GM23248 (cell line): ENCODE measurements at places on chromosomes 11 and 22. TPM values are rescaled to one million over a fixed set of nuclear protein-coding genes. Genes with fewer than 3 reads are reported as not detected.

- peak; percentile 20 for DNase-seq
Measured at GRCh38 chr11:111361874-111362273, 17.2 kb downstream of the POU2AF1 start.

- peak; percentile 73 for DNase-seq
Measured at GRCh38 chr11:58027341-58027740, 3.4 kb upstream of the OR6Q1 start.

DNA sequence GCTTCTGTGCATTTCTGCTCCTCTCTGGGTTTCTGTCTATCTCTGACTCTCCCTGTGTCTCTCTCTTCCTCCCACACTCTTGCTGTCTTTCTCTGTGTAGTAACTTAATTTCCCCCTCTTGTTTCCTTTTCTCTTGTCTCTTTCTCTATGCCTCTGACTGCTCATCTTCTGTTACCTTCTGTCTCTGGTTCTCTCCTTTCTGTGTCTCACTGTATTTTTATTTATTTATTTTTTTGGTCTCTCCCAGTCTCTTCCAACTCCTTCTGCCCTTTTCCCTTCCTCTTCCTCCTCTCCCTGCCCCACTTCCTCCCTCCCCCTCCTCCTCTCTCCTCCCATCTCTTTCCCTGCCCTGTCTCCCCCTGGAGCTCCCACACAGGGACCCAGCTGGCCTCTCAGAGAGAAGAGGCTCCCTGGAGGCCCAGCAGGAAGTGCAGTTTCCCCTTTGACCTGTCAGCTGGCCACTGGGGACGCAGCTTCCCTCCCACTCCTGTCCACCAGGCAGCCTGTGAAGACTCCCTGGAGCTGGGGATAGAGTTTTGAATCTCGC is 38.3 kb upstream of the MYH9 start:
- no peak for DNase-seq

- DNase-seq, result no peak
Measured at GRCh38 chr11:30561691-30562415, 24.3 kb downstream of the MPPED2 start.

DNA sequence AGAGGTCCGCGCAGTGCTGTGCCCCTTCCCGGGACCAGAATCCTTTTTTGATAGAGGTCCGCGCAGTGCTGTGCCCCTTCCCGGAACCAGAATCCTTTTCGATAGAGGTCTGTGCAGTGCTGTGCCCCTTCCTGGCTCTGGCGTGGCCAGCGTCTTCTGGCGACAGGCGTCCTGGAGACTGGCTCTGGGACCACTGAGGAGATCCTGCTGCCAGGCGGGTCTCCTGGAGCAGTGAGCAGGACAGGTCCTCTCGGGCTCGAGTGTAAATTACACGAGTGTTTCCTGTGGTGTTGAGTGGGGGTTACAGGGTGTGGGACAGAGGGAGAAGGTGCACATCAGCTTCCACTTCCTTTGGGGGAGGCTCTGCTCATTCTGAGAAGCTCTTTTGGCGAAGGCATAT is 98.1 kb downstream of the TBC1D22A start:
- DNase-seq, result no peak

GRCh38 chr11:107706531-107706930 is 5.3 kb downstream of the SLN start:
- no peak for DNase-seq

DNA sequence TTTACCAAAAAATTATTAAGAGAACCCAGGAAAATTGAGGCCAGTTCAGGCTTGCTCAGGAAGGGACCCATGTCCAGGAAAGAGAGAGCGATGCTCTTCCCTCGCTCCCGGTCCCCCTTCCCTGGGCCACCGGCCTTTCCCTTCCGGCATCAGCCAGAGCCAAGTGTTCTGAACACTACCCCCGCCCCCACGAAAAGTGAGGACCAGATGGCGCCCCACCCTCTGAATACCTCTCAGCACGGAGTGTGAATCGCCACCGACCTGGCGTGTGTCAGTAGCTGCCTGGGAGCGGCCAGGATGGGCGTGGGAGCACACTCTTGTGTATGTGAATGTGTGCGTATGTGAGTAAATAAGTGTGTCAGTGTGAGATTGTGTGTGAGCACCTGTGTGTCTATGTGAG is 20.2 kb downstream of the RPS6KA4 start:
- no peak for DNase-seq

Gene TMPRSS13
- total RNA-seq, result not detected in 2 replicates
